ENCODE measurements at places on chromosomes 4 and X.

GRCh38 chrX:131735127-131735526 lies 191.3 kb downstream of the OR13H1 start:
- DNase-seq = no peak

DNA sequence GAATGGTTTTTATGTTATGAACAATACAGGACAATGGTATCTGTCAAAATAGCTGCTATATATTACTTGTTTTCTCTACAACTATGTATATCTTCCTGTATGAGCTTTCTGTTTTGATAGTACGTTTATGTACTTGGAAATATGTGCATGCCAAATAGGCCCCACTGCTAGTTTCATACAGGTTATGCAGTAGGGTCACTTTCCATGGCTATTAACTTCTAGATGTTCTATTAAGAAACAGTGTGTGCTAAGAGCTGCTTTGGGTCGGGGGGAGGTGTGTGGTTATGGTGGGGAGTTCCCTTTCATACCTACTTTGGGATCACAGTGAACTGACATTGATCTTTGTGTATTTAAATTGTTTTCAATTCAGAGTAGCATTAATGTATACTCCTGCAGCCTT lies 30.9 kb downstream of the RBPJ start:
- DNase-seq = no peak

DNA sequence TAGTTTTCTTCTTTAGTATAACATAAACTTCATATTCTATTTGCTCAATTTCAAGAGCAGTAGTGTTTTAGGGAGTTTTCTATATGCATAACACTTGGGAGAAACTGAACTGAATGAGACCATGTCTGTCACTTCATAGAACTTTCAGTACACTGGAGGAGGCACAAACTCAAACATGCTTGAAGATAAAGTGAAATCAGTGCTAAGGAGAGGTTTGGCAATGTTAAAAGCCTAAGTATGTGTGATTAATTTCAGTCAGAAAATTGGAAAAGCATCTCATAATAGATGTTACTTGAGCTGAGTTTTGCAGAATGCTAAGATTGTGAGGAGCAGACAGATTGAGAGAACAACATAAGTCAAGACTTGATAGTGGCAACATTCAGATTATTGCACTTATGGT lies 411.2 kb upstream of the HS3ST1 start:
- no peak for DNase-seq

DNA sequence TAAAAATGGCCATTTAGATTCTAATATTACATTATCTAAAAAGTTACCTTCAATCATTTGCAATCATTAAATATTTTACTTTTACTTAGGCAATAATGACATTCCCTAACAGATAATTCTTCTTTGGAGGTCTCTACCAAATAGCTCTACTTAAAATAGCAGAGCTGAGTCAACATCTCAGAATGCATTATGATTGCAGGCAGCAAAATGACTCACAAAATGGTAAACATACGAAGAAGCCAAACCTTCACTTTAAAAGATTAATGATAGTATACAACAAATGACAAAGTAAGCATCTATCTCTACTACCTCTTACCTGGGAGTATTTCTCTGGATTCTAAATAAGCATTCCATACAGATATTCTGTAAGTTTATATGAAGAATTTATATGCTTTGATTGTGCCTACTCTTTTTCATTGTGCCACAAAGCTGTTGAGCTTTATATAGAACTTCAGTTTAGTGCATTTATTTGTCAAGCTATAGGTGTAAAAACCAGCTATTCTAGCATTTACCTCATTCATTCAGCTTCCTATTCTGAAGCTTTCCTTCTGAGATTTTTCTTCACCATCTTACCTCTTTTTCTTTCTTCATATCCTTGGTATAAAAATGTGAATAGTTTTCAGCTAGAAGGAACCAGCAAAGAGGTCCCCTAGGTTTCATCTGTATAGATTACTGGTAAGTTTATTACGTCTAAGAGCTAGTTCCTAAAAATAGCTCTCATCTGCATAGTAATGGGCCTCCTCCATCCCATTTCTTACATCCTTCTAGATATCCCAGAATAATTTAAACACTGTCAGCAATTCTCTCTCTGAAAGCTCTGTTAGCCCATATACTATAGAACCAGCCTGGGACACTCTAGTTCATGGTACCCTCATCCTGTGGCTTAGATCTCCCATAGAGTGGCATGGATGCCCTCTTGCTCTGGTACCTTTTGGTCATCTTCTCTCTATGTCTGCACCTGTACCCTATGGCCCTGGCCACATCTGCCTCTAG lies 17.2 kb upstream of the SPCS3 start:
- no peak for DNase-seq

DNA sequence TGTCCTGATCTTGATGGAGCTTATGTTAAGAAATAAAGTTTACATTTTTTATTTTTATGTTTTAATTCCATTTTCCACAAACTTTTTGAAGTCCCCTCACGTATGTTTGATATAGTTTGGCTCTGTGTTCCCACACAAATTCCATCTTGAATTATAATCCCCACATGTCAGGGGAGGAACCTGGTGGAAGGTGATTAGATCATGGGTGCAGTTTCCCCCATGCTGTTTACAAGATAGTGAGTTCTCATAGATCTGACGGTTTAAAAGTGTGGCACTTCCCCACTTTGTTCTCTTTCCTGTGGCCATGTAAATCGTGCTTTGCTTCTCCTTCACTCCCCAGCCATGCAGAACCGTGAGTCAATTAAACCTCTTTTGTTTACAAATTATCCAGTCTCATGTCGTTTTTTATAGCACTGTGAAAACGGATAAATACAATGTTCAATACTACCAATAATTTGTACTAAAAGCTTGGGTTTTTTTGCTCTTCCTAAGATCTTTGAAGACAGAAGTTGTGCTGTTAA lies 89.8 kb downstream of the PAPSS1 start:
- no peak for DNase-seq

GRCh38 chr4:105633241-105633640 lies 75.2 kb downstream of the INTS12 start:
- no peak for DNase-seq

DNA sequence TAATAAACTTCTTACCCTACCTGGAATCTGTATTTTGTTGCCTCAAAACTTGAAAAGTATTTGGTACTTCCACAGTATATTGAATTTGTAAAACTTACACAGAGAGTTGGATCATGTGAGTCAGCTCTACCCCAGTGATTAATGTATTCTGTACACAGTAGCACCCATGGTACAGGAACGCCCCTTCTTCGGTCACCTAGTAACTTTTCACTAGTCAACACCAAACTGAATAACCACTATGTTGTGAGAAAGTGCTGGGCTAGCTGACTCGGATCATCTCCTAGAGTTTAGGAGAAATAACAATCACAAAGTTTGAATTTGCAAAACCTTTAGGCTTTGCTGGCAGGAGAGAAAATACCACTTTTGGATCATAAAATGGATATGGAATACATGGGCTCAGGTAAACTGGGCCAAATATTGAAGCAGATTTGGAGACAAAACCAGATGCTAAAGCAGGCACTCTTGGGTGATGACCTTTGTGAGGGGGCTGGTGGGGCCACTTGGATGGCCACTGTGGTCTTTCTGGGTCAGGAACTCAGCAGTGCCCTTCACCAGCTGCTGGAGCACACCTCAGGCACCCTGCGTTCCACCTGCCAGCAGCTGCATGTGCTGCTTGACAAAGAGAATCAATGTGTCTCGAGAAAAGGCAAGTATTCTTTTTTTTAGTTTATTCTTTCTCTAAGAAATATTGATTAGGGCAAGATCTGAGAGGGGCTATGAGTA lies at the start of gene DTHD1:
Gene DTHD1, plus strand, starts transcription at position 233 of the 723 bp plus-strand sequence. Its CDS starts 143 bp downstream, at position 376.
- no peak for DNase-seq

DNA sequence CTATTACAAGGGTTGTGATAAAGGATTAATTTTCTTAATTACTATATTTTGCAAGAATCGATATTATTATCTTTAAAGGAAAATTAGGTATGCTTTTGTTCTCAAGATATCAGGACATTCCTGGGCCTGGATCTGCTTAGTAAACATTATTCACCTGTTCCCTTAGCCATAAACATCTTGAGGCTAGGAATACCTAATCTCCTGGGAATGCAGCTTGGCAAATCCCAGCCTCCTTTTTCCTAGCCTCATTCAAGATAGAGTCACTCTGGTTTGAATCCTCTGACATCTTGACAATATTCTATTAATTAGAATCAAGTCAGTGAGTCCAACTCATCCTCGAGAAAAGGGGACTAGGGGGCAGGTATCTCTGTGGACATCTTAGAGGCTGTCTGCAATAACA lies 327.1 kb downstream of the STIM2 start:
- no peak for DNase-seq

DNA sequence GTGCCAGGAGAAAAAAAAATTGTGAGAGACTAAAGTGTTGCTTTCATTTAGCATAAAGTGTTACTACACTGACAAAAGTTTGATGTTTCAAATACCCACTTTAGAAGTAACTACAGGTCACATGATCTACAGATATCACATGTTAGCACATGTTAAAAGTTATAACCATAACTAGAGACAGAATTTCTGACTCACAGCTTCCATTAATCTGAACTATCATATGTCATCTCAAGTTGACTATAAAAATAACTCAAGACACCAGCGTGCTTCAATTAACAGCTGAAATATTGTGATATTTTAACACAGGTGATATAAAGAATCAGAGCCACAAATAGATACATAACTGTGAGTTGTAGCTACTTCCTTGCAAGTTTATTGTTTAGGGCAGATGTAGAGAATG lies 591.5 kb upstream of the PITX2 start:
- no peak for DNase-seq

GRCh38 chr4:169158046-169158445 lies 112.7 kb downstream of the SH3RF1 start:
- DNase-seq = no peak

GRCh38 chr4:5462254-5462835 lies 246.0 kb downstream of the EVC2 start:
- DNase-seq = no peak

GRCh38 chrX:132622130-132622529 lies 133.3 kb upstream of the MBNL3 start:
- no peak for DNase-seq

DNA sequence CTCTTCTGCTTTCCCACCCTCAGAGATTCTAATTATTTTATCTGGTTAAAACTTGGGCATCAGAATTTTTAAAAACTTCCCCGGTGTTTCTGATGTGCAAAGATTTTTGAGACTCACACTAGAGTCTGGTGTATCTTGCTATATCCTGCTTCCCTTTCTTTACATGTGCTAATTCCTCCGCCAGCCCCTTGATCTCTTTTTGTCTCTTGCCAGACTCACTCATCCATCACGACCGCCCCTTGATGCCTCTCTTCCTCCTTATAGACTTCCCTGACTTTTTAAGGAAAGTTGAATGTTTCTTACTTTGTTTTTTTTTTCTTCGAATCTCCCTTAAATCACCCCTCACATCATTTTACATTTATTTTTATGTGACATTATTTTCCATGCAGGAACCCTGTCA lies 274.9 kb upstream of the PITX2 start:
- DNase-seq = no peak

Data from CD4-positive, alpha-beta T cell (primary cell).